Endothelial cell (in vitro differentiated cells): ENCODE measurements at places on chromosomes 3 and 15.

DNA sequence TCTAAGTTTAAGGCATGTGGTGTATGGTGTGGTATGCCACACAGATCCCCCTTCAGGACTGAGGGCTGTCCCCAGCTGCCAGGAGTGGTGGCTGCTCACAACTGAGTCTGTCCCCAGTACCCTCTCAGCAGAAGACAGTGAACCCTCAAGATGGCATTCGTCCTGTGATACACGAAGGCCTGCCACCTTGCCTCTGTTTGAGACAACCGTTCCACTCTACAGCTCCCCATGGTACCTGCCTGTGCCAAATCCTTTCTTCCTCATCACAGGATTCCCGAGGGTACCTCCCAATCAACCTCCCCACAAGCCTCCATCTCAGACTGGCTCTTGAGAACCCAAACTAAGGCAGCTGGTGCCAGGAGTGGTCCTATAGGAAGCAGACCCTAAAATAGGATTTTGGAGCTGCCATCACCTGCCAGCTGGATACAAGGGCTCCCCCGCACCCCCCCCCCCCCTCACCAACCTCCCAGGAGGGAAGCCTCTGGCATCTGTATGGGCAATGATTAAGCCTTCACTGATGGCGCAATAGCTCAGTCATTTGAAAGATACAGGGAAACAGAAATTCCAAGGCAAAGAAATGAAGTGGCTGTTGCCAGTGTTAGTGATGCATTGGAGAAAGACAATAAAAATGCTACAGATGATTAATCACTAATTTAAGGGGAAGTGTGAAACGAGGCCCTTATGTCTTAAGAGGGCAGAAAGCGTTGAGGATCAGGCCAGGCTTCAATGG, 230.0 kb upstream of the LYSMD4 start:
- DNase-seq = no peak

GRCh38 chr3:125032100-125032643, 23.6 kb downstream of the HEG1 start:
- DNase-seq = no peak

DNA sequence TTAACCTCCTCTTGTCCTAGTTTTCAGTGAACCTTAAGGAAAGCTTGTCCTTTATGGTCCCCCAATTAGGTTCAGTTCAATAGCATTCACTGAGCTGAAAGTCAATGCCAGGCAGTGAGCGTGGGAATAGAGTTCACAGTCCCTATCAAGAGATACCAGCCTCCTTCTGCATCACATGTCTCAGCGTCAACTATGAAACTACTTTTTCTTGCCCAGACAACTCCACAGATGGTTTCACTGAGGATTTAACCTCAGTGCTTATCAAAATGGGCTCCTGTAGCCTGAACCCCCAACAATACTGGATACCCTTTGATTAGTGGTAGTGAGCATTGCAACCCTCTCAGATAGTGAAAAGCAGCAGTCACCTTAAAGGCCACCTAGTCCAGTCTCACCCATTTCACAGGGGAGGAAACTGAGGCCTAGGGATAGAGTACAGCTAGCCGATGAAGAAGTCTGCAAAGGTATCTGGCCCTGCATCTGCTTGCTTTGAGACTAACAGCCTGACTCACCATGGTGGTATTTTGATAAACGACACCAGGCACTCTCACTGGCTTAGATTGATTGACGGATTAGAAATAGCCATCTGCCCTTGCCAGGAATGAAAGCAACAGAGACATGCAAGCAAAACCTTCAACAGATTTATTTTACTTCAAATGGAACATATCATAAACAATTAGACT, 1.6 kb upstream of the UBA3 start:
- DNase-seq = no peak

GRCh38 chr3:106673926-106674569, 703.2 kb upstream of the CCDC54 start:
- no peak for DNase-seq

GRCh38 chr3:95134693-95135413, 1072.0 kb downstream of the NSUN3 start:
- DNase-seq = no peak

DNA sequence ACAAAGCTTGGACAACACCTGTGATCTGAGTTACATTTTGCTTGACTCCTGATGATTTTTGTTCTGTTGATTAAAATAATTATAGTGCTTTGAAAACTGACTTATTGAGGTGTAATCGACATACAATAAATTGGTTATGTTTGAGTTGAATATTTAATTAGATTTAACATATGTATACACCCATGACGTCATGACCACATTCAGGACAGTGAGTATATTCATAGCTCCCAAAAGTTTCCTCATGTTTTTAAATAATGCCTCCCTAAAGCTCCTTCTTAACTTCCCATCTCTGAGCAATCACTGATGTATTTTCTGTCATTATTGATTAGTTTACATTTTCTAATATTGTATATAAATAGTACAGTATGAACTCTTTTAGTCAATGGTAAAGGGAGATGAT, 801.2 kb downstream of the PDCD6IP start:
- DNase-seq = no peak

- no peak for DNase-seq
These were observed 263.8 kb downstream of the FEZF2 start for GRCh38 chr3:62109534-62109933.

DNA sequence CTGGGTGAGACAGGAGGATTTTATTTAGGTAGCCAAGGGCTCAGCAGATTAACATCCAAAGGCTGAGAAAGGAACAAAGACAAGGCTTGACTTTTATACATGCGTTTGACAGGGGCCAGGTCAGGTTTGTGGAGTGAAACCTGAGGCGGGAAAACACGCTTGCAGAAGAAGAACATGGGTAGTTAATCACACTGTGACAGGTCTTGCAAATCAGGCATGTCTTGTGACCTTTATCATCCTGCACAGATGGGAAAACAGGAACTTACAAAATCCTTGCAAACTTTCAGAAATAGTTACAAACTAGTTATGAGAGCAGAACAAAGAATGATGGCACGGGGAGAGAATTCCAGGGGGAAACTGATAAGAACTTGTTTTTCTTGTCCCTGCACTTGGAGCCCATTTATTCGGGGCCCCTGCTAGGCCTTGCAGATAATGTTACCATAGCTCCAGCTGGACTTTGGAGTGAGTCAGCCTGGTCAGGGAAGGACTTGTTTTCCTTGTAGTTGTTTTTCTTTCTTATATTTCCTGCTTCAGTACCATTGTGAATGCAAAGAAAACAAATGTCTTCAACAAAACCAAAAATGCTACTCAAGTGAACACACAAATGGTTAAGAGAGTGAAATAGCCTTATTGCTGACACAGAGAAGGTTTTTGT, 965.9 kb upstream of the ROBO1 start:
- peak; percentile 56 for DNase-seq

GRCh38 chr3:67048067-67048714, 50.1 kb downstream of the KBTBD8 start:
- DNase-seq = no peak

DNA sequence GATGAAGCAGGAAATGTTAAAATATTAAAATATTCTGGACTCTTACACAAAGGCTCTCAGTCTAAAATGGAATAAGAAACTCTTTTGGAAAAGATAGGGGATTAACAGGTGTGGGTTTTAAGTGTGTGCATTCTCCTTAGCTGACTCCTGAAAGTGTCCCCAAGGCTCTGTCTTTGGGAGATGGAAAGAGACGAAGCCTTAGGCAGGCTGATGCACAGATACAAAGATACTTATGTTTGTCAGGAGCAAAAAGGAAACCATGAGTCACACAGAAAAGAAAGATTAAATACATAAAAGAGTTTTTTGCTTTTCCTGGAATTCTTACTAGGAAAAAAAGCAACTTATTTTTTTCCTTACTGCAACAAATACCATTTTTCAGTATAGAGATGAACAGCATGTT, 23.8 kb upstream of the ABI3BP start:
- DNase-seq = no peak

DNA sequence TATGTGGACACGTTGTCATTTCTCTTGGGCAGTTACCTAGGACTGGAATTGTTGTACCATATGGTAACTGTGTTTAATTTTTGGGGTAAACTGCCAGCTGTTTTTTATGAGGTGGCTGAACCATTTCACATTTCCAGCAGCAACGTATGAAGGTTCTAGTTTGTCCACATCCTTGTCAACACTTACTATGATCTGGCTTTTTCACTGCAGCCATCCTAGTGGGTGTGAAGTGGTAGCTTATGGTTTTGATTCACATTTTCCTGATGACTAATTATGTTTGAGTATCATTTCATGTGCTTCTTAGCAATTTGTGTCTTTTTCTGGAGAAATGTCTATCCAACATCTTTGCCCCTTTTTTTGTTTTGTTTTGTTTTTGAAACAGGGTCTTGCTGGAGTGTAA, 96.2 kb downstream of the VGLL4 start:
- DNase-seq = no peak

- DNase-seq = no peak
These were observed 28.8 kb downstream of the SIAH2 start for GRCh38 chr3:150733936-150734794.

DNA sequence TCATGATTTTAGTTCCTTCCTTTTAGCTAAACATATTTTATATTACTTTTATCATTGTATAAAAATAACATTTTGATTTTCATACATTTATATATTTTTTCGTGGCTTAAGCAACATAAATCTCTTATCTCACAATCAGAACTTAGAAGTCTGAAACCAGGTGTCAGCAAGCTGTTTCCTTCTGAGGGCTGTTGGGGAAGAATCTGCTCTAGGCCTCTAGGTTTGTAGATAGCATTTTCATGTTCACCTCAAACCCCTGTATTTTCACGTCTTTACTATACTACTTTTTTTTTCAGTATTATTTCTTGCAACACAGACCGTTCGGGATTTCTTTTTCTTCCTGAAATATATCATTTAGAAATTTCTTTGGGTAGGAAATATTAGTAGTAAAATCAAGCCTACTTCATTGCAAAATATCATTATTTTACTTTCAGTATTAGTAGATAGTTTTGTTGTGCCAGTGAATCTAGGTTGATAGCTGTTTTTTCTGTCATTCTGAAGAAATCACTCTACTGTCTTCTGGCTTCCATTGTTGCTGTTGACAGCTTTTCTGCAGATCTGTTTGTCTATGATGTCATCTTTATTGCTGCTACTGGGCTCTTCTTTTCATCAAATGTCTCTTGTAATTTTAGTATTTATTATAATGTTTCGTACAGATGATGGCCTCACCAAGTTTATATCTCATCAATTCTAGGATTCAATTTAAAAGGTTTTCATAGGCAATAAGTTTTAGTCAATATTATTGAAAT, 756.3 kb downstream of the VGLL3 start:
- DNase-seq = no peak

- DNase-seq = no peak
These were observed 69.6 kb downstream of the EFCAB12 start for GRCh38 chr3:129358772-129359371.

- DNase-seq = no peak
These were observed 228.5 kb downstream of the NTRK3 start for GRCh38 chr15:88028024-88028423.

- DNase-seq = no peak
These were observed 977.5 kb upstream of the CFAP20DC start for GRCh38 chr3:60027335-60027734.
